ENCODE measurements at places on chromosomes 3 and 15.

DNA sequence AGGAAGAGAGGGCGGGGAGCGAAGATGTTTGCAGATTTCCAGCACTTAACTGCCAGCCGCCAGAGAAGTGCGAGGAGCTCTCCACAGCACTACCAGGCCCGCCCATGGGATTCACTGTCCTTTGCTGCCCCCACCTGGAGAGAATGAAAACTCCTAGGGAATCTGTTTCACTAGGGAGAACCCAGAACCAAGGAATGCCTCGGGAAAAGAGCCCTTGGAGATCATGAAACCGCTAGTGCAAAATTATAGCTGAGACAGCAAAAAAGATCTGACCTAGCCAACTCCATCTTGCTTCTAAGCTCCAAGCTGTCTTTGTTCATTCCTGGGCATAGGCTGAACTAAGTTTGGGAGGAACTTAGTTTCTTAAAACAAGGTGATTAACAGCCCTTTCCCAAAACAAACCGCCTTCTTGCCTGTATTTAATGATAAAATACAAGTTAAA lies 82.6 kb upstream of the GCNT3 start:
- DNase-seq = peak; percentile 52

DNA sequence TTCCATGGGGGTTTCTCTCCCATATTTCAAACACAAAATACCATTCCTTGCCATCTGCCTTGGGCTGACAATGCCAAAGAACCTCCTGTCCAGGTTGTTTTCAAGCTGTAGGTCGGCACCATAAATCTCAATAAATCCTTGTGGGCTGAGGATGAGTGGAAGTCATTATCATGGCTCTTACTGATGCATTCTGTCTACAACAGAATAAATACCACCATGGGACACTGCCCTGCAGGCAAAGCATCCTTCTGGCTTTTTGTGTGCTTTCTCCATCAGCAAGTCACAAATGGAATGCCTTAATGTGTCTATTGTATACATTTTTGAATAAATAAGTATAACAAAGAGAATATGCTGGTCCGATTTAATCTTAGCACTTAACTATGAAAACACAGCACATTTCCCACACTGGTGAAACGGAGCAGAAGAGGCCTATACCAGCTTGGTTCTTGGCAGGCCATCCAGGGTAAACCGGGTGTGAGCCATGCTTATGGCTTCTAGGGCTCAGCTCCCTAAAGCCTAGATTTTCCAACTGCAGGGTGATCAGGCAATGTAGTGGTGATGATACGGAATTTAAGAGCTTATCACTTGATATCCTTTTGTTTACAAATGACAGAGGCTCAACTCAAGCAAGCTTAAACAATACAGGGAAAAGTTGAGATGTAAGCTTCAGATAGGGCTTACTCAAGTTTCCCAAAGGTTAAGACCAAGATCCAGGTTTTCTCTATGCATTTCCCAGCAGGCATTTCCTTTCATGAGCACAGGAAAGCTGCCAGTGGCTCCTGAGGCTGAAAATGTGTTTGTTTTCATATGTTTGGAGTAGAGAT lies 133.2 kb upstream of the LRTM1 start:
- DNase-seq = no peak

DNA sequence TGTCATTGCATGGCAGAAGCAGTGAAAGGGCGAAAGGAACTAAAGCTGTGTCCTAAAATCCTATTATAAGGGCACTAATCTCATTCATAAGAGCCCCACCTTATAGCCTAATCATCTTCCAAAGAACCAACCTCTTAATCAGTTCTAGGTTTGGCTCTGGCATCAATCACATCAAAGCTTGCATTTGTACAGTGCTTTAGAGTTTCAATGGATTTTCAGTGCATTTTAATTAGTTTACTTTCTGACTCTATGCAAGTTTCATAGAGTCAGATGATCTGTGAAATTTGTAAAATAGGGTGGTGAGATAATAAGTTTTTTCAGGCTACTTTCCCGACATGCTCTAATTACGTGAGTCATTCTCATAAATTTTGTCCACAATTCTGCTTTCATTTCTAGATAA lies 341.1 kb downstream of the DIPK2A start:
- DNase-seq = no peak

DNA sequence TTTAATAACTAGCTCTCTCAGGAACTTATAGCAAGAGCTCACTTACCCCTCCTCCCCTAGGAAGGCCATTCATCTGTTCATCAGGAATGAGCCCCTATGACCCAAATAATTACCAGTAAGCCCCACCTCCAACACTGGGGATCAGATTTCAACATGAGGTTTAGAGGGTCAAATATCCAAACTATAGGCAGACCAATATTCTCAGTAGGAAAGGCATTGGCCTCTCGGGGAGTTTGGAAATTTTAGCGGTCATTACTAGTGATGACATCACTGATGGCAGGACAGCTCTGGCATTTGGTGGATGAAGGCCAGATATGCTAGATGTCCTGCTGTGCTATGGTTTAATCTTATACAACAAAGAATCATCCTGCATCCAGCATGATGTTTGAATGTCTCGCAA lies 15.2 kb upstream of the CD47 start:
- no peak for DNase-seq

- DNase-seq = no peak
These were observed 5.6 kb upstream of the FAM81A start for GRCh38 chr15:59432389-59432788.

DNA sequence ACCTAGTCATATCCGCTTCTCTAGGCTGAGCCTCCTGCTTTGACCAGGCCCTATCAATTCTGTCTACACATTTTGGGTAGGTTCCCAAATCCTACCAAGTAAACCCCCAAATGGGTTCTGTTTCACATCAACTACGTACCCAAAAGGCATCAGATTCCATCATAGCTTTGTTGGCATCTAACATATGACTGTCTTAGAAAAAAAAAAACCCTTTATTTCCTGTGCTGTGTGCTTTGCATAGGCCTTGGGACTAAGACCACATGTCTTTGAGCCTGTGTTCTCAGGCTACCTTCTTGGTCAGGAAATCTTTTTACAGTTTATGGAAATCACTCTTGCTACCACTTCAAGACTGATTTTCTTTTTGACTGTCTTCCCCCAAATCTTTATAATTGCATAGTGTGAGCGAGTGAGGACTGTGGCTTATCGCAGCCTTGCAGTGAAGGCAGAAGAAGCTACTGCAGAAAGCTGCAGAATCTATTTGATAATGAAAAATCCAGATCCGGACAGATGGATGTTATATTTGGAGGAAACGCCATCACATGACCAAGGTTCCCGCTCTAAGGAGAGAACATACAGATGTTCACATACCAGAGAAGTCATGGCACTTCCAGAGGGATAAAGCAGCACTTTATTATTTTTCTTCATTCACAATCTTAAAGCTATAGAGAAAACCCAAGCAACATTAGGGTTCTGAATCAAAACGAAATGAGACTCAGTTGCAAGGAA lies 111.2 kb downstream of the EOMES start:
- DNase-seq = no peak

DNA sequence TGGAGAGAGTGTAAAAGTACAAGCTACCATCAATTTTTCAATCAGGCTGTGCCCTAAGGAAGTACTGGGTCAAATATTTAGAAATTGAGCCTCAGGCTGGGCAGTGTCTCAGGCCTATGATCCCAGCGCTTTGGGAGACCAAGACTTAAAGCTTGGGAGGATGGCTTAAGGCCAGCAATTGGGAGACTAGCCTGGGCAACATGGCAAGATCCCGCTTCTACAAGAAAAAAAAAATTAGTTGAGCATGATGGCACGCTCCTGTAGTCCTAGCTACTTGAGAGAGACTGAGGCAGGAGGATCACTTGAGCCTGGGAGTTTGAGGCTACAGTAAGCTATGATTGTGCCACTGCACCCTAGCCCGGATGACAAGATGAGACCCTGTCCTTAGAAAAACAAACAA lies 2.0 kb upstream of the UBP1 start:
- no peak for DNase-seq

GRCh38 chr3:8451696-8452095 lies 49.9 kb upstream of the LMCD1 start:
- DNase-seq = no peak

- no peak for DNase-seq
These were observed 92.6 kb downstream of the FHIT start for GRCh38 chr3:61158667-61159066.

DNA sequence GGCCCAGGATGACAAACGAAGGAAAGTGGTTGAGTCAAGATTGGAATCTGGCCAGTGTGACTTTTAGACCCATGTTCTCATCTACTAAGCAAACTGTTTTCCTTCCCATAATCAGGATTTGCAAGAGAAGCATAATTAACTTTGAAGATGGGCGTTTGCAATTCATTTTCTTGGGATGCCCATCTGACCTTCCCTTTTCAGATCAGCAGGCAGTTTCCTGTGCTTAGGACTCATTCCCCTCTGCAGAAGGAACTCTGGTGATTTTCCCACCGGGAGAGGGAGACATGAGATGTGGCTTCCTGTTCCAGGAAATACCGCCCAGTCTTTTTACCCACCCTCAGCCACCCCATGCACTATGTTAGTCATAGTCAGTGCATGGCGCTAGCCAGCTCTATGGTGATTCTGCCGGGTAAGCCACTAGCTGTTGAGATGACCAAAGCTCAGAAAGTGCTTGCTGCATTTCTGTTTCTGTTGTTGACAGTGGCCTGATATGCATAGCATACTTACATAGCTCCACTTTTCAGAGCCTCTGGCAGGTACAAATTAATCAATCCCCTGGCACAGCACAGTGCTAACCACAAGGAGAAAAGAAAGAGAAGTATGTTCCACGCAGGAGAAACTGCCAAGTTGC lies 129.4 kb downstream of the VGLL4 start:
- DNase-seq = no peak

DNA sequence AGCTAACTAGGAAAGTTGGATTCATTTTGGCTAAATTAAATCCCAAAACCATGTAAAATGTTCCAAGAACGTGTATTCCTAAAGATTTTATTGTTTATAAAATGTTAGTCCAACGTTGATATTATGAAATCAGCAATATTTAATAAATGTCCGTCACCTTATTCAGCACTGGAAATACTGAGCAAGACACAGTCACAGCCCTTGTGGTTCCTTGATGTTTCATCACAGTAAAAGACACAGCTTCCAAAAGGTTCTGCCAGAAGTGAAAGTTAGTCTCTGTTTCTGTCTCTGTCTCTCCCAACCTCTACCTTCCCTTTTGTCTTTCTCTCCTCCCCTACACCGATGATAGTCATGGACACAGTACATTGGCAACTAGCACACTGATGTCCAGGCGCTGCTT lies 82.2 kb upstream of the BOC start:
- no peak for DNase-seq

- no peak for DNase-seq
These were observed 1268.1 kb downstream of the OTOL1 start for GRCh38 chr3:162764808-162765071.

GRCh38 chr3:40979962-40980361 lies 219.3 kb upstream of the CTNNB1 start:
- no peak for DNase-seq
